ENCODE measurements at places on chromosomes 4 and X.

GRCh38 chrX:148885203-148885602 lies 384.8 kb downstream of the AFF2 start:
- DNase-seq: no peak

GRCh38 chr4:25792876-25793275 lies 69.9 kb downstream of the SEL1L3 start:
- no peak for DNase-seq

- no peak for DNase-seq
Measured at GRCh38 chrX:120305531-120306141, 5.6 kb downstream of the TMEM255A start.

DNA sequence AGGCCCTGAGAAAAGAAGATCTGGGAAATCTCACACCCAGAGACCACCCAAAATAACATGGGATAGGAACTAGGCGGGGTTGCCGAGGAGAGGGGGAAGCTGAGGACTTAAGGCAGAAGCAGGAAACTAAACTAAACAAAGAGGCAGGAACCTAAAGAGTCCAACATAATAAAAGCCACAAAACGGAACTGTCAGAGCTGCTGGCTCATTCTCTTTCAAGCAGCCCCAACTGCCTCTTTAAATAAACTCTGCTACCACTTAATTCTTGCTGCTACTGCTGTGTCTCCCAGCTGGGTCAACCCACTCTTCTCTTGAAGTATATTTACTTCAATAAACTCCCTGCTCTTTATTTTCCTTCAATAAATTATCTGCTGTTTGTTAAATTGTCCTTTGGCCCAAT lies 44.5 kb downstream of the MAGEB16 start:
- no peak for DNase-seq

DNA sequence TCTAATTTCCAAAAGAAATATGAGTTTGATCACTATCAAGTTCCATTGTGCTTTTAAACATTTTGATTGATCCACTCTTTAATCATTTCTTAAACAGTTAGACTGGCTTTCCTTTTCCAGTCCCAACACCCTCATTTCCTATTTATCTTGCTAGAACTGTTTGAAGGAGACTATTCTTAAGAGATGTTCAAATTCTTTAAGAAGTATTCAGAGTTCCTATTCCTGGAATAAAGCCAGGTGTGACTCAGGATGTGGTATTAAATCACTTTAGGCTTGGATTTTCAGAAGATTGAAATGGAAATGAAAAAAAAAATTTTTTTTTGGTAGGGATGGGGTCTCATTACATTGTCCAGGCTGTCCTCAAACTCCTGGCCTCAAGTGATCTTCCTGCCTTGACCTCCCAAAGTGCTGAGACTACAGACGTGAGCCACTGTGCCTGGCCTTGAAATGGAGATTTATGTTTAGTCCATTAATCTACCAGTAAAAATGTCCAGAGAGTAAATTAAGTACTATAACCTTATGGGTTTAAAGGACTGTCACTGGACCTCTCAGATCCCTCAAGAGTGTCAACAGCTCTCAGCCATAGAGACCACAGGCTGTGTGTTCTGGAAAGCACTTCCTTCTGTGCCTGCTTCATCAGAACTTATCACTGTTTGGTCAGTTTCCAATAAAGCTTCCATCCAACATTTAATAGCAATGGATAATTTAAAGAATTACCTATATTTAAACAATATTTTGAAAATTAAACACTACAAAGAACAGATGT lies 90.7 kb downstream of the CDS1 start:
- no peak for DNase-seq

- no peak for DNase-seq
Measured at GRCh38 chrX:40068048-40068447, 29.7 kb downstream of the BCOR start.

DNA sequence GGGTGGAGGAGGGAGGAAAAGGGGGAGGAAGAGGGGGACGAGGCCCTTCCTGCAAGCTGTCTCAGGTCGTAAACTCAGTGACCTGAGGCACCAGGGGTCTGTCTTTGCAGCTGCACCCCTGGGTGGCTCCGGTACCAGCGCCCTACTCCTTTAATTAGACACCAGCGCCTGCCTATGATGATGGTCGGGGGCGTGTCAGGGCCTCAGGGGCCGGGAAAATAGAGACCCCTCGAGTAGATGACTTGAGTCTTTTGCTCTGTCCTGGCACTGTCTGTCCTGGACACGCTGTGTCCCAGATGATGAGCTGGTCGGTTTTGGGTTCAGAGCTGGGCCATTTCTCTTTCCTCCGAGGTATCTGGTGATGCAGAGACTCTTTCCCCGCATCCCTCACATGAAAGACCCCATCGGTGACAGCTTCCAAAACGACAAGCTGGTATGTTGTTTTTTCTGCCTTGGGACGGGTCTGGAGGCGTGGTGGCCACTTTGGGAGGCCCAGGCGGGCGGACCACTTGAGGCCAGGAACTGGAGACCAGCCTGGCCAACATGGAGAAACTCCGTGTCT lies 11.2 kb downstream of the SLC25A6 start:
- DNase-seq: no peak

- no peak for DNase-seq
Measured at GRCh38 chr4:168847771-168848502, 162.1 kb downstream of the CBR4 start.

- DNase-seq: no peak
Measured at GRCh38 chrX:2829469-2830246, 928 bp downstream of the GYG2 start.

DNA sequence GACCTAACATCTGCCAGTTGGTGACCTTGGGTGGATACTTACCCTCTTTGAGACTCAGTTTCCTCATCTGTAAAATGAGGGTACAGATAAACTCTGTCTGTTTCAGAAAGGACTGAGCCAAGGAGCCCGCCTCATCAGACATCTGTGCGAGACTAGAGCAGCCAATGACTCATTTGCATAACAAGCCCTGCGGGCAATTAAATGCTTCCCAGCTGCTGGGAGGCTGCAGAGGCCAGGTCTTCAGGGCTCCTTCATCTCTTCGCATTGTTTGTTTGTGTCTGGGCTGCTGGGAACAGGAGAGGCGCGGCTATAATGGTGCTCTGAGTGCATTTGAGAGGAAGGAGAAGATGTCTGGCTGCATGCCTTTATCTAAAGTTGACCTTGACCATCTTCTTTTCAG lies 85.0 kb downstream of the ADRA2C start:
- DNase-seq: no peak

DNA sequence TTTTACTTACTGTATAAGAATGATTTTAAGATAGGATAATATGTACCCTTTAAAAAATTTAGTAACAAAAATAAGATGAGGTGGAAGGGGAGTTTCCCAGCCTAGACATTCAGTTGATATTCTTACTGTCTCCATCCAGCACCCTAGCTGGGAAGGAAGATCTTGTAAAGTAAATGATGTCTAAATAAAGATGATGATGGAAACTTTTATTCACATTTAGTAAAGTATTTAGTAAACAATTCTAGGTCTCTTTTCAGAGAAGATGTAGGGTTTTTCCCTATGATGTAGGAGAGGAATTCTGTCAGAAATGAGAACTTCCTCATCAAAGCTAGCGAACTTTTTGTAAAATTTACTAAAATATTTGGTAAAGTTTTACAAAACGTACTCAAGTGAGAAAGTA lies 136.8 kb downstream of the RAPGEF2 start:
- no peak for DNase-seq

DNA sequence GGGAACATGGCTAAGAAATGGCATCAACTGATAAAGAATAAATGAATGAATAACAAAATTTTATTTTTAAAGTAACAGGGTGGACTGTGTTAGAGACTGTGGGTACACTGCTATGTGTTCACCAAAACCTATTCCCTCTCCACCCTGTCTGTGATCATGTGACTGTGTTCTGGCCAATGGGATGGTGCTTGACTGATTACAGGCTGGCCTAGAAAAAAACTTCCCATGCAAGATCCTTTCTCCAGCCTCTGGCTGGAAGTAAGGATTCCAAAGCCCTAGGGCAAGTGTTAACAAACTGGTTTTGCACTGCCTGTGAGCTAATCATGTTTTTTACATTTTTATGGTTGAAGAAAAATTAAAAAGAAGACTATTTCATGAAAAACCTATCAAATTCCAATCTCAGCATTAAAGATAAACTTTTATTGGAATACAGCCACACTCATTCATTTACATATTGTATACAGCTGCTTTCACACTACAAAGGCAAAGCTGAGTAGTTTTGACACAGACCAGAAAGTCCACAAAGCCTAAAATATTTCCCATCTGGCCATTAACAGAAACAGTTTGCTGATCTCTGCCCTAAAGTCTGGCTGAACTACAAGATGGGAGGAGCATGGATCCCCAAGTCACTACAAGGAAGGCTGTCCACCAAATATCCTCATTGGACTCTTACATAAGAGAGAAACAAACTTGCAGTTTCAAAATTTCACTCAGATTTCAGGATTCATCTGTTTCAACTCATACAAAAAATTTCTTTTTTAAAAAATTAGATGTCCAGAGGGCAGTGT lies 133.2 kb downstream of the ARHGAP6 start:
- no peak for DNase-seq

DNA sequence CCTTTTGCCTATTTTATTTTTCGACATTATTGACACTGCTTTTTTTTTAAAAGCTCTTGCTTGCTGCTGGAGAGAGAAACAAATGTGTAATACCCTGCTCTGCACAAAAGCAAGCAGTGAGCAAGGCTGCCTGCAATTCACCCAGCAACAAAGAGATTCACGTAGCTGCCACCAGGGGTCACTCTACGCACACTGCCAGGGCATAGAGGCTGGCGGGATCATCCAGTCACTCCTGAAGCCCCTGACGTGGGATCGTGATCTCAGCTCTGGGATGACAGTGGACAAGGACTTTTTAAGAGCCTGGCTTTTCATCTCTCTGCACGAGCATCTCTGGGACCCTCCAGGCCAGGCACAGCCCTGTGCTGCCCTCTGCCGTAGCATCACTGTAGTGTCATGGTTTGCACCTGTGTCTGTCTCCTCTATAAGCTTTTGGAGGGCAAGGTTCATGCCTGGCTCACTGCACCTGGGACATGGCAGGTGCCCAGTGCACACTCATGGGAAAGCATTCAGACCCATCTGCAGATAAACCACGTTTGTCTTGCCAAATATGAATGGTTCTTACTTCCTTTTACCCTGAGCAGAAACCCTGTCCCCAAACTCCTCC lies 19.8 kb downstream of the C4orf50 start:
- DNase-seq: peak; percentile 55

DNA sequence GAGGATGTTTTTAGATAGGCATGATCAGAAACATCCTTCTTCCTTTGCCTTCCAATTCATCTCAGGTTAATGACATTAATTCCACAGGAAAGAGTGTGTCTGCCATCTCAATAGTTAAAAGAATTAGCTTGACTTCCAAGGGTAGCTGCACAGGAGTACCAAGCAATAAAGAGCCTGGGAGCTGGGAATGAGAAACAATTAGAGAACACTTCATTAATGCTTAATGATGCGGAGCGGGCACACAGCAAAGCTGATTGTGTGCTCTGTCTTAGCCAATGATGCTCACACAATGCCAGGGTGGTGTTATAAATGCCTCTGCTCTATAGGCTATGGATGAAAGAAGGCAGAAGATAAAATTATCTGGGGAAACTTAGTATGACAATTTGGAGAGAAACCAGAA lies 1052.5 kb upstream of the LCORL start:
- no peak for DNase-seq

GRCh38 chr4:67571975-67572374 lies 13.4 kb downstream of the STAP1 start:
- DNase-seq: no peak

DNA sequence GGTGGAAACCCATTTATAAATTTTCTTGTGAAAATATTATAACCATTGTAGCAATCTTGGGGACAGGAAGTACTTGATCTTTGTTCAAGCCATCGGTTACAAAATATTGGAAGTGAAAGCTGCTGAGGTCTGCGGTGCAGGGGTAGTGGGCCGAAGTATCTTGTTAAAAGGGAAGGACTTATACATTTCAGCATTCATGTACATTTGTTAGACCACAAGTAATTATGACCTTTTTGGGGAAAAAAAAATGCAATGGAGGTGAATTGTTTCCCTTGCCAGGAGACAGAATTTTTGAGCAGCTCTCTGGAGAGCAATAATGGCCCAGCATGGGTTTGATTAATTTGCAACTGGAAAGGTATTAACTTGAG lies 121.3 kb downstream of the EGF start:
- DNase-seq: no peak

All from activated CD4-positive, alpha-beta T cell treated with anti-CD3 and anti-CD28 coated beads, Interleukin-2, amount 50 U/mL, for 48 hours (primary cell).